D341Med (cell line): ENCODE measurements at places on chromosomes 5 and 9.

- DNase-seq = no peak
Observed at GRCh38 chr5:69006030-69006429, 87.8 kb upstream of the SLC30A5 start.

- no peak for DNase-seq
Observed at GRCh38 chr5:156119692-156120091, 207.3 kb upstream of the SGCD start.

GRCh38 chr5:54556141-54556540, 38.6 kb downstream of the SNX18 start:
- DNase-seq = no peak

- DNase-seq = no peak
Observed at GRCh38 chr9:134537951-134538641, 103.5 kb upstream of the COL5A1 start.

DNA sequence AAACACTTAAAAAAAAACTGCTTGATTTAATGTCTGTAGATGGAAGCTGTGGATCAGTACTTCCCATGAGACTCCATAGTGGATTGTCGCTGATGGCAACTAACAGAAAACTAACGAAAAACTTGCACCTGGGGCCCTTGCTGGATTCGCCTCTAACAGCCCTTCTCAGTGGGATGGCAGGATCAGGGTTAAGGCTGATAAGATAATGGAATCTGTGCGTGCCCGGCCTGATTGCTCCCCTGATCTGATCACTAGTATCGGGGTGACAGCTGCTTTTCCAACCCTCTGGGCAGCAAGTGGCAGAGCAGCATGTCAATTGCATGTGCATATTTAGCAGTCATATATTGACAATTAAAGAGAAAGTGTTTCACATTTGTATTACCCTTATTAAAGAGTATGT, 185.8 kb upstream of the ELAVL2 start:
- no peak for DNase-seq

DNA sequence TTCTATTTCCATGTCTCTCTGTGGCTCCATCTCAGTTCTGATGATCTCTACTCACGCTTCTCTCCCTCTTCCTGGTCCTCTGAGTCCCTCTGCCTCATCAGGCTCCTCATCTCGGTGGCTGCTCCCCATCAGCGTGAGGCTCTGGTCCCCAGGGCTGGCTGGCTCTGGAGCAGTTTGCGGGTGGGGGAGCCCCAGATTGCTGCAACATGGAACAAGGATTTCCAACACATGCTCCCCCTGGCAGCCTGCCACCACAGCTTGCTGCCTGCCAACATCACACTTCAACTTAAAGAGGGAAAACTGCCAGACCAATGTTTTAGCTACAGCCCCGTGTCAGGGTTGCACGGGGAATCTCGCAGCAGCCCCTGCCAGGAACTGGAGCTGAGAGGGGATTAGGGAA, 77.2 kb upstream of the NEK6 start:
- peak; percentile 40 for DNase-seq

- no peak for DNase-seq
Observed at GRCh38 chr5:43279548-43280274, 33.5 kb downstream of the HMGCS1 start.

- no peak for DNase-seq
Observed at GRCh38 chr5:45383985-45384384, 312.2 kb downstream of the HCN1 start.

GRCh38 chr9:38008168-38009034, 60.6 kb downstream of the SHB start:
- DNase-seq = no peak

- no peak for DNase-seq
Observed at GRCh38 chr5:122492675-122493074, 180.6 kb downstream of the SNCAIP start.

- DNase-seq = no peak
Observed at GRCh38 chr5:103340717-103341388, 82.3 kb downstream of the MACIR start.

GRCh38 chr5:2020730-2021129, 138.0 kb upstream of the IRX4 start:
- no peak for DNase-seq

GRCh38 chr5:8229551-8229950, 360.6 kb downstream of the MTRR start:
- no peak for DNase-seq

GRCh38 chr5:33837301-33837700, 54.5 kb downstream of the ADAMTS12 start:
- DNase-seq = no peak

DNA sequence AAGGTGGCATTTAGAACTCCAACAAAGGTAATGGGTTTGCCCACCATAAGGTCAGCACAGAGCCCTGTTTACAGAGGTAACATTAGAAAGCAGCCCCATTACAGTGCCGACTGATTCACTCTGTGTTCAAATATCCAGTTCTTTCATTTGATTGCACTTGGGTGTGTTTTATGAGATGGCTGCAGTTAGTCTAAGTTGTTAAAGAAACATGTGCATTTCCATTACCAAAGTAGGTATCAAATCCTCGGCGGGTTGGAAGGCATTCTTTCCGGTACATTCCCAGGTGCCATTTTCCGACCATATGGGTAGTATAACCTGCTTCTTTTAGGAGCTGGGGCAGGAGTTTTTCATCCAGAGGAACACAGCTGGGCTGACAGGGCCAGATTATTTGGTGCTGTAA, 16.3 kb downstream of the ARSB start:
- no peak for DNase-seq

DNA sequence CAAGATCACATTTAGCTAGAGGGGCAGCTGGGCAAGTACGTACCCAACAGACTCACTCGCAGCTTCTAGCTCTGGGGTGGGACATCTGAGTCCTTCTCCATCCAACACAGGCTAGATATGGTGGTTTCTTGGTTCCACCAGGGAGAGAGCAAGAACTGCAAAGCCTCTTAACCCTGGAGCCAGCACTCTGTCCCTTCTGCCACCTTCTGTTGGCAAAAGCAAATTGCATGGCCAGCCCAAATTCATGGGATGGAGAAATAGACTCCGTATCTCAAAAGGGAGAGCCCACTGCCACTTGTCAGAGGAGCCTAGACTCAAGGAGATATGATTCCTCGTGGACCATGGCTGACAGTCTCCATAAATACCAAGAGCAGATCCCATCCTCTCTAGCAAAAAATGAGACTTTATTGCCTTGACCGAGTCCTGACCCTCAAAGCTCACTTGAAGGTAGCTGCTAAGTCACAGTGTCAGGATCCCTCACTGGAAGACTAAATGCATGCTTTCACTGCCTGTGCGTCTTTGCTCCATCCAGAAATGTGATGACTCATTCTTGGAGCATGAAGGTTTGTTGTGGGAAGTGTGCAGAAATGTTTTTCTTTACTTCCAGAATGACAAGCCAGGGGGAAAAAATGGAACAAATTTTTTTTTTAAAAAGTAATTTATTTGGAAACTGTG, 28.8 kb upstream of the ROR2 start:
- peak; percentile 40 for DNase-seq

DNA sequence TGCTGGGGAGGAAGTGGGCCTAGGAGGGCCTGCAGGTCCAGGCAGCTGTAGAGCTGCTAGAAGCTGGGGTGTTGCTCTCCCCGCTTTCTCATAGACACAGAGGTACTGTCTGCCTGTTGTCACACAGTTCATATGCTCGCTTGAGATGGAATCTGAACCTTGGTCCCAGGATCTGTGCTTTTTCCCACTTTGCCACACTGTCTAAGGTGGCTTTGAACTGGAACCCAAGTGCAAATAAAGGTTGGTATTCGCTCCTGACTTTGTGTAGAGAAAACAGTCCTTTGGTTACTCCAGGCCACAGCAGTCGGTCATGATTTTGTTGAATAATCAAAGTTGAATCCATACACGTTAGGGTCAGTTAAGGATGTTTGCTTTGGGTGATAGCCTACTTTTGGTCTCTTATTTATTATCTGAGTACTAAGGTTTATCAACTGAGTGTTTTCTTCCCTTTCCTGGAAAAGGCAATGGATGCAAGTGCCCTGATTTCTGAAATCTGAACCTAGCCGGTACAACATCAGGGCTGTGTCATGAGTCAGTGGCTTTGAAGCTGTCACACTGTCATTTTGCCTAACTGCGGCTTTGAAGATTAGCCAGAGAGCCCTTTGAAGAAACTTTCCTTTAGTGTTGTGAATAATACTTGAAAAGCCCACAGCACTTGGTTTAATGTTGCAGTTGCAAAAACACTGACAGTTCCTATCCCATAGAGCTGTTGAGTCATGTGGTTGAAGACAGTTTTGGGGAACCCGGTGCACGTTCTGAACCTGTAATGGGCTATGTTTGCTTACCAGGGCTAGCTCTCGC, 41.3 kb downstream of the HABP4 start:
- no peak for DNase-seq

DNA sequence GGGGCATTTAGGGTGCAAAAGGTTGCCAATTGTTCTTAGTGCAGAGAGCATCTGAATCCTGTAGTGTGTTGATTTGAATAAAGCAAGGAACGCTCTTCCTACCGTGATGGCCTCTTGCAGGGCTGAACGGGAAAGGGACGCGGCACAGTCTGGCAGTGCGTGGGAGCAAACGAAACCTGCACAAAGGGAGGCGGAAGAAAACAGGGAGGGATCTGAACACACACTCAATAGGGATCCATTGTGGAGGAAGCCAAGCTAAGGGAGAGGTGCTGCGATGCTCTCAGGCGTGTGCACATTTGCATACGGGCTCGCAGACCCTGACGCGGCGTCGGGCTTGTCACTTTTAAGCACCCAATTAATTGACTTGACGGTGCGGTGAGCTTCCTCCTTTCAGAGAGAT, 414.0 kb upstream of the IRX1 start:
- DNase-seq = no peak

DNA sequence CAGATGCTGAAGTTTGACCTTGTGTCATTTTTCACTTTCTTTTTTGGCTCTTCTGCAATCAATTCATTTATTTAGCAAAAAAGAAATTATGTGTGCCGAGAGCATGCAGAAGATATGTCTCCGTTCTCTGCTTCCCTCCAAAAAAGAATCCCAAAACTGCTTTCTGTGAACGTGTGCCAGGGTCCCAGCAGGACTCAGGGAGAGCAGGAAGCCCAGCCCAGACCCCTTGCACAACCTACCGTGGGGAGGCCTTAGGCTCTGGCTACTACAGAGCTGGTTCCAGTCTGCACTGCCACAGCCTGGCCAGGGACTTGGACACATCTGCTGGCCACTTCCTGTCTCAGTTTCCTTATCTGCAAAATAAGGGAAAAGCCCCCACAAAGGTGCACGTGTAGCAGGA, 2.4 kb downstream of the FGFR4 start:
- DNase-seq = no peak

DNA sequence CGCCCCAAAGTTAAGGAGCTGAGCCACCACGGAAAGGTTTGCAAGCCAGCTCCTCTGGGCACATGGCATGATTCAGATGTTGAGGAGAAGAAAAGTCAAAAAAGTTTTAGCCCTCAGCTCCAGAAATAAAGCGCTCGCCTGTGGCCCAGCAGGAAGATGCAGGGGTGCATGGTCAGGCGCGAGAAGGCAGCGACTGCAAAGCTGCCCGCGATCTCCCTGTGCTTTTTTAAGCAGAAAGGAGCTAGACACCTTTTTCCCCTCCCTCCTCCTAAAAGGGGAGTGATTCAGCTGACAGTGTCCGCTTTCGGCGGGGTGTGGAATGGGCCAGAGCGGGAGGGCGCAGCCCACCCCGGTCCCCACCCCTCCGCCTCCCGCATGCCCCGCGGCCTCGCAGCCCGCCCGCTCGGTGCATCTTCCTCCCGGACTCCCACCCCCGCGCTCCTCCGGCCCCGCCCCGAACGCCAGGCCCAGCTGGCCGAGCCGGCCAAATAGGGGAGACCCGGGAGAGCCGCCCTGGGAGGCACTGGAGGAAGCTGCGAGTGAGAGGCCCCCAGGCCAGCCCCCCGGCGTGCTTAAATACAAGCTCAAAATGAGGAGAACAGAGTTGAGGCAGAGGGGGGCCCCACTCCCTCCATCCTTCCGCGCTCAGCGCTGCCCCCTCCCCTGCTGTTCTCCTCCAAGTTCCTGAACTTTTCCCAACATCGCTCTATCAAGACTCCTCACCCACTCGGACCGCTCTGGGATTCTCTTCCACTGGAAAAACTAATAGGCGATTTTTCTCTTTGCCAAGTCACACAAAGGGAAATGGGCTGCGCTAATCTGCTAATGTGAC, at the start of gene ADAMTS12:
ADAMTS12 (minus strand) TSS at position 203 of the 832 bp plus-strand sequence; CDS start at position 69, 134 bp downstream.
- peak; percentile 44 for DNase-seq

- DNase-seq = no peak
Observed at GRCh38 chr5:145473042-145473642, 362.0 kb downstream of the PRELID2 start.

DNA sequence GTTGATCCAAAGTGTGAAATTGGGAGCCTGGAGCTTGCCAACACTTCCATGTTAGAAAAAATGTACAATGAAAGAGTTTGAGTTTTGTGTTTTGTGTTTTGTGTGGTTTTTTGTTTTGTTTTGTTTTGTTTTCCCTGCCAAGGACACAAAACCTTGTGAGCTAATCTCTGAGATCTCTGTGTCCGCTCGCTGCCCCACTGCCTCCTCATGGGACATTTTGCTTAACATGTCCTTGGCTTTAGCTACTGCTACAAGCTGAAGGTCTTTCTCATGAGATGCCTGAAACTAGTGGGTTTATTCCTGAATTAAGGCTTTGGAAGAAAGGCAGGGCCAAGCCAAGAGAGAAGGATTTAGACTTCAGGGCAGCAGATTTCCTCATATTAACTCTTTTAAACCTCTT, 7.3 kb upstream of the JAKMIP2 start:
- DNase-seq = no peak

GRCh38 chr5:157463081-157463480, 3.1 kb downstream of the NIPAL4 start:
- DNase-seq = no peak

DNA sequence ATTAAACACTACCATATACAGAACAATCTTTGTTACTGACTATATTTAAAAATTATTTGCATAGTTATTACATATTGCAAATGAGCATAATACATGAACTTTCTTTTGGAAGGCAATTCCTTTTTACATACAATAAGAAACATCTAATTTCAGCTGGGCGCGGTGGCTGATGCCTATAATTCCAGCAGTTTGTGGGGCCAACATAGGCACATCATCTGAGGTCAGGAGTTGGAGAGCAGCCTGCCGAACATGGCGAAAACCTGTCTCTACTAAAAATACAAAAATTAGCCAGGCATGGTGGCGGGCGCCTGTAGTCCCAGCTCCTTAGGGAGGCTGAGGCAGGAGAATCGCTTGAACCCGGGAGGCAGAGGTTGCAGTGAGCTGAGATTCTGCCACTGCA, 36.4 kb upstream of the SIMC1 start:
- no peak for DNase-seq

DNA sequence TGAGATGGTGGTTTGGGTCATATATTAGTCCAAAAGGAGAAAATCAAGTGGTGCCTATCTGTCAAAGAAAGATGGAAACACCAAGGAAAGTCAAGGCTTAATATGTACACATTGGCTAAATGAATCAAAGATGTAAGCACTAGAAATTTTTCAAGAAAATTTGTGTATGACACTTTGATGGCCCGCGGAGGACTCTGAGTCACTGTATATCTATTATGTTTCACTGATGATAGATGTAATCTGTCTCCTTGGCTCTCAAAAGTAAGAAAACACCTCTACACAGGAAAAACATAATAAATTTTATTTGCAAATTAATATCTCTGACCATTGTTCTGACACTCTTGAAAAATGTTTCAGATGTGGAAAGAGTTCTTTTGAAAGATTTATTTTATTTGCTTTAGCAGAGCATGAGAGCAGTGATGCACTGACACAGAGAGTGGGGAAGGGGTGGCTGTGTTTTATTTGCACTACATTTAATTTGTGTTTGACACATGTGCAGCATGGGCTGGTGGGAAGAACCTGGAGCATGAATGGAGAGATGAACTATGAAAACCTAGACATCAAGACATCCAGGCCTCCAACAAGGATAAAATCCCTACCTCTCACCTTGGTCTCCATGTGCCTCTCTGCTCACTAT, 180.8 kb upstream of the GAS1 start:
- no peak for DNase-seq

GRCh38 chr9:23005156-23005555, 558.5 kb downstream of the DMRTA1 start:
- DNase-seq = no peak

GRCh38 chr9:69463497-69464068, 138.6 kb downstream of the ENTREP1 start:
- DNase-seq = no peak
